Sigmoid colon (tissue), 7 donors: ENCODE measurements at places on chromosomes 2 and 18.
A peak's percentile ranks its signal among the peaks of the same experiment; 100 is the strongest.

GRCh38 chr18:10588975-10589374 lies 63.1 kb downstream of the NAPG start:
- no peak for DNase-seq

GRCh38 chr2:10278029-10278762 lies 24.5 kb upstream of the HPCAL1 start:
- peak; percentile 83 for DNase-seq

DNA sequence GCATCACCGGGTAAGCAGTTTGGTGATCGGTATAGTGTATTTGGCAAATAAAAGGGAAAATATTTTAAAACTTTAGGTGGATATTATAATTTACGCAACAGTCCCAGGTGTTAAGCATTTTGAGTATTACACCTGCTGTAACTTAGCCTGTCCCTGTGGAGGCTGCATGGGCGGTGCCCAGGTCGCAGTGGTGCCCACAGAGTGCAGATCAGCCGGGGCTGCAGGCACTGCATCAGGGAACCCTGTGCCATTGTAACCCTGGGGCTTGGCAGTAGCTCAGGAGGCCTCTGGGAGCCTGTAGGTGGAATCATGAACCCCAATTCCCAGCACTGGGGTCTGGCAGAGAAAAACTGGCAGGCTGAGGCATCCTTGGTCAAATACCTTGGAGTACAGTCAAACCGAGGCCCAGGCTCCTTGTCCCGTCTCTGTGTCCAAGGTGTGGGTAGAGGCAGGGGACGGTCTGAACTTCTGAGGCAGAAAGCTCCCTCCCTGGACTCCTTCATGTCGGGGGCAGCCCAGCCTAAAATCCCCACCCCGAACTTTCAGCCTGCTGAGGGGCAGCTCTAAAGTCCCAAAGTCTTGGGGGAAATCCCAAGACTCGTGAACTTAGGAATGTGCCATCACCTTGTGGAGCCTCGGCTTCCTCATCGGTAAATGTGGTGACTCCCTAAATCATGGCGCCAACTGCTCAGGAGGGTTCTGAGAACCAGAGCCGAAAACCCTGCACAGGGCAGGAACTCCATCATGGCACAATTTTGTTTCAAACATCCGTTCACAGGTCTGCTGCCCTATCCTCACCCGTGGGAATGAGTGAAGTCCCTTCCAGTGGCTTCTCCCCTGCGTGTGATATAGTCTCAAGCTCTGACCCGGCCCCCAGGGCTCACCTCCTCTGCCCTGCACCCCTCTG lies 85.7 kb downstream of the INHBB start:
- peak; percentile 37 for DNase-seq

DNA sequence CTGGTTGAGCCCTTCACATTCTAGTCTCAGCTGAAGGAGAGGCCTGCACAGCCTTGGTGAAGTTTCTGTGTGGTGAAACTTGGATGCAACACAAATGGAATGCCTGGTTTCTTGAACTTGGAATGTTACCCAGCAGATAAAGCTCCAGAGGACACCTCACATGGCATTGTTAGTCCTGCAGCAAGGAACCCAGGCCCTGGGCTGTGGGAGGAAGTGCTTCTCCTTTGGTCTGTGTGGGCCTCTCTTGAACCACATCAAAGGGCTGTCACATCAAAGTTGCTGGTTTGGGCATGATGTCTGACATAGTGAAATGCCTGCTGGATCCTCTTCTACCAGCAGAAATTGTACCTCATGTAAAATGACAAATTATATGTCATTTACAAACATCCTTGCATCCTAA lies 198.5 kb downstream of the FHOD3 start:
- DNase-seq = no peak
